ENCODE measurements at places on chromosomes 1 and 21.
A peak's percentile ranks its signal among the peaks of the same experiment; 100 is the strongest.

GRCh38 chr21:43345746-43346409 is 81.1 kb downstream of the SIK1 start:
- peak; percentile 83 for DNase-seq

DNA sequence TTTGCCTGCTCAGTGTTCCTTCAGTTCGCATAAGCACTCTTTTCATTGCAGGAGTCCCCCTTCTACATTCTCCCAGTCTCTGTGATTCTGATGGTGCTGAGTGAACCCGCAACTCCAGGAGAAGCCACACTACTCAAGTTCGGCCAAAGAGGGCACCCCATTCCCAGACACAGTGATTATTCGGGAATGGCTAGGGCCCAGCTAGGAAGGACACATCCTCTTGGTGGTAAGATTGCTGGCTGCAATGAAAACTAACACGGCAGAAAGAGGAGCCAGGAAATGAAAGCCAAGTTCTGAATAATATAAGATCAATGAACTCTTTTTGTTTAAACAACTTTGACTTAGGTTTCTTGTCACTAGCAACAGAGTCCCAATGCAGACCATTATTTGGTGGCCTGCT is 14.9 kb downstream of the CREG1 start:
- DNase-seq, result no peak

DNA sequence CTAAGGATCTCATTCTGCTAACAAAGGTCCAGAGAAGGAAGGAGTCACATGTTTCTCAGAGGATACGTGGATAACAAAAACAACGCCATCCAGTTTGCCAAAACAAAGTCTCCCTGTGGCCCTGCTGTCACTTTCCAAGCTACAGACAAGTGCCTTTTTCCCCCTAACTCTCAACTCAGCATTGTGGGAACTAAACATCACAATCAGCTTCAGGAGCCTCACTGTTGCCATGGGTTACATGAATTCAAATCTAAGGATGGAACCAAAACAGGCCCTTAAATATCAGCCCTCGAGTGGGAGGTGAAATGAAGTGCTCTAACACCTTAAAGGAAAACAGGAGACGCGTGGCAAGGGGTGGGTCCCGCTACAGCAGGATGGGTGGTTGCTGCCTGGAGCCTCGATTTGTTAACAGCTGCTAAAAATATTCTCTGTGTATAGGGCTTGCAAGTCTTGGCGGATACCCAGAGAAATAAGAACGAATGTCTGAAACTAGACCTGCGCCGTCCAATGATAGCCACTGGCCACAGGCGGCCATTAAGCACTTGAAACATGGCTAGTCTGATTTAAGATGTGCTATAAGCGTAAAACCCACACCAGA is 66.4 kb upstream of the SOD1 start:
- DNase-seq, result no peak

GRCh38 chr1:202201971-202202370 is 8.4 kb downstream of the LGR6 start:
- DNase-seq, result no peak

- DNase-seq, result no peak
Measured at GRCh38 chr1:151147132-151147503, 687 bp upstream of the SEMA6C start.

GRCh38 chr1:81717230-81717629 is 83.5 kb upstream of the ADGRL2 start:
- DNase-seq, result no peak

- peak; percentile 45 for DNase-seq
Measured at GRCh38 chr21:26850116-26850643, 5.0 kb upstream of the ADAMTS1 start.

DNA sequence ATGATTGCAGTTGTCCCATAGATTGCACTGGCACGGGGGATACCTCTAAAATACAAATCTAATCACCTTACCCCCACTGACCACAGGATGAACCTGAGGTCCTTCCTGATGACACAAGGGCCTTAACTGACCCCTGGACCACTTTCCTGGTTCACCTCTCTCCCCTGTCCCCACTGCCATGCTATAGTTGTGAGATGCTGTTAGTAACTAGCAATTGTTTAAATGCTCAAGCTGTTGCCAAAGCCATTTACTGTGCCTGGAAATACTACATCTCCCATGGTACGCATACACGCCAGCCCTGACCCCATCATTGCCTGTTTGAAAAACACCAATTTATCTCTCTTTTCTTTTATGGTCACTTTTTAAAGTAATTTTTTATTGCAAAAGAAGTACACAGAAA is 29.1 kb upstream of the RGS8 start:
- DNase-seq, result no peak

GRCh38 chr1:203210988-203211387 is 18.5 kb downstream of the CHIT1 start:
- DNase-seq, result no peak

- DNase-seq, result peak; percentile 79
Measured at GRCh38 chr1:58881471-58881994, 97.7 kb upstream of the JUN start.

- DNase-seq, result no peak
Measured at GRCh38 chr21:26138615-26139257, 31.8 kb downstream of the APP start.

DNA sequence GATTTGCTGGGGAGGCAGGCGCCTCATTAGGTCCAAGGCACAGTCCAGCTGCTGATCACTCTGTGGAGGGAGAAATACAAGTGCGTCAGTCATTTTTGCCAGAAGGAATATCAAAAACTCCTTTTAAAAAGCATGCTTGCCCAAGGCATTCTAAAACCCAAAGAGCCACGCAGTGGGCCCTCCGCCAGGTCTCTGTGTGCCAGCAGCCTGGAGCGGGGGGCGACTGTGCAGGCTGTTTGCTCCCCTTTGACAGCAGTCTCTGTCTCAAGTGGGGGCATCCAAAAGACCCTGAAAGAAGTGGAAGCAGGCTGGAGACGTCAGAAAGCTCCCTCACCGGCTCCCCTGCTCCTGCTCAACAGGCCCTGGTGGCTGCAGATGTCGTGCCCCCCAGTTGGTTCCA is 65.6 kb downstream of the CAPZB start:
- DNase-seq, result no peak

- no peak for DNase-seq
Measured at GRCh38 chr1:25658791-25659431, 42.3 kb downstream of the MAN1C1 start.

Data from NB4 (cell line).